ENCODE measurements at places on chromosomes 7 and 10. TPM values are rescaled to one million over a fixed set of nuclear protein-coding genes. Genes with fewer than 3 reads are reported as not detected.

- H3K27ac ChIP-seq = peak overlapping the region; percentile 52
- H3K4me3 ChIP-seq = peak overlapping the region; percentile 54
- peaks cover 45% of the 10 kb centered on the region for H3K4me1 ChIP-seq
- H3K27me3 ChIP-seq = no peaks in the 10 kb centered on the region
Measured at GRCh38 chr7:1569016-1569415, 816 bp downstream of the PSMG3 start.

GRCh38 chr10:23692736-23693135 lies 253.9 kb downstream of the OTUD1 start:
- no peak overlapping the region for H3K27ac ChIP-seq
- peaks cover 38% of the 10 kb centered on the region for H3K27me3 ChIP-seq
- H3K4me3 ChIP-seq = no peak overlapping the region
- H3K4me1 ChIP-seq = peaks cover 18% of the 10 kb centered on the region
- H3K36me3 ChIP-seq = no peaks in the 10 kb centered on the region

DNA sequence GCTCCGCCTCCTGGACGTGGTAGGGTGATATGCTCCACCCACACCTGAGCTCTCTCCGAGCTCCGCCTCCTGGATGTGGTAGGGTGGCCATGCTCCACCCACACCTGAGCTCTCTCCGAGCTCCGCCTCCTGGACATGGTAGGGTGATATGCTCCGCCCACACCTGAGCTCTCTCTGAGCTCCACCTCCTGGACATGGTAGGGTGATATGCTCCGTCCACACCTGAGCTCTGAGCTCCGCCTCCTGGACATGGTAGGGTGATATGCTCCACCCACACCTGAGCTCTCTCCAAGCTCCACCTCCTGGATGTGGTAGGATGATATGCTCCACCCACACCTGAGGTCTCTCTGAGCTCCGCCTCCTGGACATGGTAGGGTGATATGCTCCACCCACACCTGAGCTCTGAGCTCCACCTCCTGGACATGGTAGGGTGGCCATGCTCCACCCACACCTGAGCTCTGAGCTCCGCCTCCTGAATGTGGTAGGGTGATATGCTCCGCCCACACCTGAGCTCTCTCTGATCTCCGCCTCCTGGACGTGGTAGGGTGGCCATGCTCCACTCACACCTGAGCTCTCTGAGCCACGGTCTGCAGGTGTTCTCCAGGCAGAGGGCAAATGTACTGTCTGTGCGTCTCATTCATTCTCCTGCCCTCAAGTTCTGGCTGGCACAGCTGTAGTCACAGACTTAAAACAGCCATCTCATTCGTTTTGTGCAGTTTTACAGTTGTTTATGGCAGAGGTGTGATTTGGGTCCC lies 252.4 kb downstream of the DIP2C start:
- H3K4me3 ChIP-seq = no peak overlapping the region
- no peak for DNase-seq
- no peaks in the 10 kb centered on the region for H3K27me3 ChIP-seq
- no peak overlapping the region for H3K27ac ChIP-seq
- H3K4me1 ChIP-seq = no peaks in the 10 kb centered on the region
- peaks cover 23% of the 10 kb centered on the region for H3K36me3 ChIP-seq

- DNase-seq = no peak
- H3K4me1 ChIP-seq = no peaks in the 10 kb centered on the region
- no peaks in the 10 kb centered on the region for H3K27me3 ChIP-seq
Measured at GRCh38 chr7:22333680-22334141, 23.2 kb downstream of the RAPGEF5 start.

DNA sequence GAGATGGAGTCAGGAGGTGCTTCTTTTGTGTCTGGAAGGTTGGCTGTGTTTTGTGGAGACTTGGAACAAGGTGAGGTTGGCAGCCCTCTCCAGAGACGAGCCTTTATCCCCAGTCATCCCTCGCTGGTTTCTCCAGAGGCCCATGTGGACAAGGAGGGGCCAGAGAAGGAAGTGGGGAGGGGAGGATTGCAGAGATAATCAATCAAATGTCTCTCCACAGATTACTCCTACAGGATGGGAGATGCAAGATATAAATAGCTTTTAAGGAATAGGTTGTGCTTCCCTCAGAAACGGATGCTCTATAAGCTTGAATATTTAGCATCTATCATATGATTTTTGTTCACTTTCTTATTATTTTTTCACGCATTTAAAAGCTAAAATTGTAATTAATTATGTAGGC lies 70.4 kb upstream of the VWDE start:
- no peaks in the 10 kb centered on the region for H3K36me3 ChIP-seq
- H3K27me3 ChIP-seq = no peaks in the 10 kb centered on the region
- H3K4me3 ChIP-seq = no peak overlapping the region
- no peak for DNase-seq
- H3K27ac ChIP-seq = no peak overlapping the region

DNA sequence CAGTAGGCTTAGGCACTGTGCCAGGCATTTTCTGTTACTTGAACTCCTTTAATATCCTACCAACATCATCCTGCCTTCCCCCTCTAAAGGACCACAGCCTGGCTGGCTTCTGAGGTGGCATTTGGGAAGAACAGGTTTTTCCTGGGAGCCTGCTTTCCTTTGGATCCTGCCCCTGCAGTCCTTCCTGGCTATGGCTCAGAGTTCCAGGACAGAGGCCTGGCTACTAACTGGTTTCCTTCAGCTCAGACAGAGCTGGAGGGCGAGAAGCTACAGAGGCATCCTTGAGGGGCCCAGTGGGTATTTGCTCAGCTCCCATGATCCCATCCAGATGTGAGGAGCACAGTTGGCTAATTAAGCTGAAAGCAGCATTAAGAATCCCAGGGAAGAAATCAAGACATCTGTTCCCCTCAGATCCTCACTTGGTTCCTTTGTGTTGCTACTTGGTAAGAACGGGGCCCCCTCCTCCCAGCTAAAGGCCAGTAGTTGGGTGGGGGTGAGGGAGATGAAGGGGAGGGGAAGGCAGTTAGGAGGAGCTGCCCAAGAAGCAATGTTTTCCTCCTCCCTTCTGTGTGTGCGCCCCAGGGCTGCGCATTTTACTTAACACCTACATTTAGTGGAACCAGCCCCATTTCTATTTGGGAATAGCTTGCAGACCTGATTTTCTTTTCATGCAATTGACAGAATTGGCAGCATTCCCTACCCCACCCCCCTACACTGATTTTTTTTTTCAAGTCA lies 142.6 kb upstream of the SORCS3 start:
- H3K27ac ChIP-seq = no peak overlapping the region
- peaks cover 4% of the 10 kb centered on the region for H3K4me1 ChIP-seq
- no peaks in the 10 kb centered on the region for H3K27me3 ChIP-seq
- no peaks in the 10 kb centered on the region for H3K36me3 ChIP-seq

Gene TMEM178B
- total RNA-seq = 0.62 TPM

- H3K27me3 ChIP-seq = no peaks in the 10 kb centered on the region
- no peak for DNase-seq
- H3K27ac ChIP-seq = no peak overlapping the region
- no peaks in the 10 kb centered on the region for H3K4me1 ChIP-seq
- no peak overlapping the region for H3K4me3 ChIP-seq
Measured at GRCh38 chr7:157952050-157952667, 615.4 kb downstream of the DNAJB6 start.

DNA sequence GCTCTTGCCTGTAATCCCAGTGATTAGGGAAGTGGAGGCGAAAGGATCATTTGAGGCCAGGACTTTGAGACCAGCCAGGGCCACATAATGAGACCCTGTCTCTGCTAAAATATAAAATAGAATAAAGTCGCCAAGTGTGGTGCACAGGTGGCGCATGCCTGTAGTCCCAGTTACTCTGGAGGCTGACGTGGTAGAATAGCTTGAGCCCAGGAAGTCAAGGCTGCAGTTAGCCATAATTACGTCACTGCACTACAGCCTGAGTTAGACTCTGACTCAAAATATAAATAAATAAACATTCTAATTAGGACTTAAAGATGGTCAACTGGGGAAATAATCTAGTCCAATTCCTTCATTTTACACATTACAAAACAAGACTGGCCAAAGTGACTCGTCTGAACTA lies 768 bp downstream of the CHCHD2 start:
- peak overlapping the region; percentile 81 for H3K4me3 ChIP-seq
- peak overlapping the region; percentile 94 for H3K27ac ChIP-seq
- peaks cover 3% of the 10 kb centered on the region for H3K4me1 ChIP-seq
- H3K27me3 ChIP-seq = no peaks in the 10 kb centered on the region
- peak; percentile 74 for DNase-seq

Gene LIPJ
- 0.13 TPM for total RNA-seq

Gene SLC35G1
- total RNA-seq = 2.9 TPM

- no peak for DNase-seq
- H3K4me3 ChIP-seq = no peak overlapping the region
- peaks cover 4% of the 10 kb centered on the region for H3K4me1 ChIP-seq
- H3K27ac ChIP-seq = no peak overlapping the region
- H3K36me3 ChIP-seq = no peaks in the 10 kb centered on the region
Measured at GRCh38 chr7:50626286-50626685, 61.1 kb upstream of the DDC start.

- H3K27ac ChIP-seq = no peak overlapping the region
- no peak for DNase-seq
- H3K4me1 ChIP-seq = peaks cover 9% of the 10 kb centered on the region
- H3K27me3 ChIP-seq = no peaks in the 10 kb centered on the region
Measured at GRCh38 chr7:16951483-16952080, 69.8 kb upstream of the AGR3 start.

GRCh38 chr10:19839552-19839951 lies 23.3 kb downstream of the PLXDC2 start:
- no peak for DNase-seq
- no peaks in the 10 kb centered on the region for H3K27me3 ChIP-seq

DNA sequence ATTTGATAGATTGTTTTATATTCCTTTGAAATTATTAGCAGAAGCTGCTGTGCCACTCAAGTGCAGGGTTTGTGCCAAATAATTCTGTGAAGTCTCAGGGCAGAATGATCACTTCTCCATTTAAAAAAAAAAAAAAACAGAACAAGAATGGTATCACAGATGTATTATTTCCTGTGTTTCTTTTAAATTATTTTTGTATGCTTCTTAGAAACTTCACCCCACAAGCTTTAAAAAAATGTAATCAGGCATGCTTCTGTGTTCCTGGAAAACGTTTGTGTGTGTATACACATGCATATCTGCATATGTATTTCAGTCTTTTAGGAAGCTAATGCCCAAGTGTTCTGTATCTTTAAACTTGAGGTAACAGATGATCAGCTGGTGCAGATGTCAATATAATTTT lies 6.3 kb upstream of the CD36 start:
- H3K27me3 ChIP-seq = no peaks in the 10 kb centered on the region
- H3K4me1 ChIP-seq = peaks cover 7% of the 10 kb centered on the region
- peak; percentile 36 for DNase-seq
- no peak overlapping the region for H3K27ac ChIP-seq

DNA sequence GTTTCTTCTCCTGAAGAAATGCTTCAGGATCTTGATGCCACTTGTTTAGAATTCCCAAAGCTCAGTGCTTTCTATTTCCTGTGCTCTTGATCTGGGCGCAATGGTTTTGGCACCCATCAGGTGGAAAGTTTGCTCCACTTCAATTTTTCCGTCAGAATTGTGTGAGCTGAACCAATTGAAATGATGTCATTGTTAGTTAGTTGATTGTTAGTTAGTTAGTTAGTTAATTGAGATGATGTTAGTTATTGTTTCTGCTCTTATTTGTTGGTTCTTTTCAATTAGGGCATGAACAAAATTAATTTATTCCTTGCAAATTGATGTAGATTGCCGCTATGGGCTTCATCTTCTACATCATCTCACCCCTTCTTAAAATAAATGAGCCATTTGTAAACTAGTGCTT lies 252.6 kb downstream of the BAMBI start:
- peaks cover 4% of the 10 kb centered on the region for H3K4me1 ChIP-seq
- DNase-seq = no peak
- H3K27me3 ChIP-seq = peaks cover 6% of the 10 kb centered on the region
- H3K4me3 ChIP-seq = no peak overlapping the region

DNA sequence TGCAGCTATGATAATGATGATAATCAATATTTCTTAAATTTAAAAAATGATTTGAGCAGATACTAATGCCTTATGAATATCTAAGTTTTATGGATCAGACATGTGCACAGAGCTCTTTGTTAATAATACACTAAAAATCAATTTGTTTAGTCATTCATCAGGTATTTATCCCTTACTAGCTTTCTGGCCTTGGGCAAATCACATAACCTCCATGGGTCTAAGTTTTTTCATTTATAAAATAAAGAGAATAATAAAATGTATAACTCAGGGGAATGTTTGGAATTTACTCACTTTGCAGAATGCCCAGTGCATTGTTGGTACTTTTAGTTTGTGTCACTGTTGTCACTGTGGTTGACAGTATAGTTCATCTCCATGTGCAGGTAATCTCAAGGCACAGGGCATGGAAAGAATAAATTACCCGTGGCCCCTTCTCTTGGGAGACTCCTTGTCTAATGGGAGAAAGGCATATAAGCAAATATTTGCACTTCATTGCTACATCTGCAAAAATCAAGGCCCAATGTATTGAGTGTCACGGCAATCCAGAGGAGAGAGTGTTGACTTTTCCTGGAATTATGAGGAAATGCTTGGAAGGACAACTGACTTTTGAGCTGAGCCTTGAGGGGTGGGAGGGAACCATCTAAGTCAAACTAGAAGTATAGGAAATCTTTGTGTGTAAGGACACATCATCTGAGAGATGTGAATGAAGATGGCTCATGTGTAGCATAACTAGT lies 64.7 kb upstream of the CTTNBP2 start:
- H3K36me3 ChIP-seq = no peaks in the 10 kb centered on the region
- peak; percentile 17 for DNase-seq
- no peaks in the 10 kb centered on the region for H3K27me3 ChIP-seq
- H3K4me3 ChIP-seq = no peak overlapping the region
- H3K27ac ChIP-seq = no peak overlapping the region

DNA sequence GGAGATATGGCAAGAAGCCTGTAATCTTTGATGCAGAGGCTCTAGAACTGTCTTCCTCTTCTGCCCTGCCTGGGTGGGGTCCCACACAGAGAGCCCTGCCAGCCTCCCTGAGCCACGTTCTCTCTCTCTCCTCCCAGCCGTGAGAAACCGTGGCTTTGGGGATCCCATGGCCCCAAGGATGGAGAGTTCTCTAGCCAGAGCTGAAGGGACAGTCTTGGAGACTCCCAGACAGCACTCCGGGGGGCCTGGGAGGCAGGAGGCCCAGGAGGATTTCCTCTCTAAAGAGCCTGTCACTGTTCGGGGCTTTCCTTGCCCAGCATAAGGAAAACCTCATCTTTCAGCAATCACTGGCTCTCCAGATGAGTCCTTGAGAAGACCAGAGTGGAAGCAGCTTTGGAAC lies 227.1 kb downstream of the ARHGAP12 start:
- no peaks in the 10 kb centered on the region for H3K36me3 ChIP-seq
- H3K4me3 ChIP-seq = no peak overlapping the region
- no peak for DNase-seq
- H3K27me3 ChIP-seq = no peaks in the 10 kb centered on the region

DNA sequence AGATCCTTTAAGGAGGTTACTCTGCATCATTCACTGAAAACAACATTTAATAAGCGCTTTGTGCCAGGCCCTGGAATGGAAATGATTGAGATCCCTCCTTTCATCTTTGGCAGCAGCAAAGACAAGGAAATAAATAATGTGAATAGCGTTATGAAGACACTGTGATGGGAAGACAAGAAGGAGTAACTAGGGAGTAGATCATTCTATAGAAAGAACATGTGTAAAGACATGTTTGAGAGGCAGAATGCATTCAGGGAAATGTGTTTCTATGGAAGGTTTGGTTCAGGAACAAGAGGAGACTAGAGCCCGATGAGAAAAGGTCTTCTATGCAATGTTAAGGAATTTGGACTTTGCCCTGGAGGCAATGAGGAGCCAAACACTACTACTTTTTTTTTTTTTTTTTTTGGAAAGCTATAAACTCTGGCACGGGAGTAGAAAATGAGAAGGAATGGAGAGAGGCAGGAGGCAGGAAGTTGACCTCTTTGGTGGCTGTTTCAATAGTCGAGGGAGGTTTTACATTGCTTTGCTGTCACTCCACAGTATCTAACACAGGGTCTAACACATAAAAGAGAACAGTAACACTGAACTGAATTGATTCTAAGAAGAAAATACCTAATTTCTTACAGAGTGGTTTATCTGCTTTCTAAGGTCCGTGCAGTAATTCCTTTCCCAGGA lies 44.9 kb downstream of the SMURF1 start:
- DNase-seq = no peak
- H3K4me1 ChIP-seq = peaks cover 5% of the 10 kb centered on the region
- no peak overlapping the region for H3K4me3 ChIP-seq
- H3K36me3 ChIP-seq = no peaks in the 10 kb centered on the region

Measured in muscle of leg (tissue), 16 donors.